HuH-7.5 (cell line): ENCODE measurements at places on chromosomes 7 and 10.

DNA sequence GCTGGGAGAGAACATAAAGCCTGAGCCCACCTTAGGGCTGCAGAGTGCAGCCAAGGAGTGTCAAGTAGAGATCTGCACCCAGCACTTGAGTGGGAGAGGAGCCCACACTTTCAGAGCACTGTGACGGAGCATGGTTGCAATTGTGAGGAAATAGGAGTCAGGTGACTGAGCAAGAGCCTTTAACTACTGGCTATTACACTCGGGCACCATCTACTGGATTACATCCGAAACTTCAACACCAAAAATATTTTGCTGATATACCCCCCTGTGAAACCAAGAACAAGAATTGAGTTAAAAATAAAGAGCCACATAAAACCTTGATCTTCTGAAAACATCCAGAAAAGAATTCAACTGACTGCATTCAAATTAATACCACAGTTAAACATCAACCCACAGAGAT lies 657.9 kb downstream of the NXPH1 start:
- no peak for DNase-seq

- DNase-seq = no peak
Observed at GRCh38 chr10:43824934-43825333, 176.3 kb upstream of the ZNF32 start.

DNA sequence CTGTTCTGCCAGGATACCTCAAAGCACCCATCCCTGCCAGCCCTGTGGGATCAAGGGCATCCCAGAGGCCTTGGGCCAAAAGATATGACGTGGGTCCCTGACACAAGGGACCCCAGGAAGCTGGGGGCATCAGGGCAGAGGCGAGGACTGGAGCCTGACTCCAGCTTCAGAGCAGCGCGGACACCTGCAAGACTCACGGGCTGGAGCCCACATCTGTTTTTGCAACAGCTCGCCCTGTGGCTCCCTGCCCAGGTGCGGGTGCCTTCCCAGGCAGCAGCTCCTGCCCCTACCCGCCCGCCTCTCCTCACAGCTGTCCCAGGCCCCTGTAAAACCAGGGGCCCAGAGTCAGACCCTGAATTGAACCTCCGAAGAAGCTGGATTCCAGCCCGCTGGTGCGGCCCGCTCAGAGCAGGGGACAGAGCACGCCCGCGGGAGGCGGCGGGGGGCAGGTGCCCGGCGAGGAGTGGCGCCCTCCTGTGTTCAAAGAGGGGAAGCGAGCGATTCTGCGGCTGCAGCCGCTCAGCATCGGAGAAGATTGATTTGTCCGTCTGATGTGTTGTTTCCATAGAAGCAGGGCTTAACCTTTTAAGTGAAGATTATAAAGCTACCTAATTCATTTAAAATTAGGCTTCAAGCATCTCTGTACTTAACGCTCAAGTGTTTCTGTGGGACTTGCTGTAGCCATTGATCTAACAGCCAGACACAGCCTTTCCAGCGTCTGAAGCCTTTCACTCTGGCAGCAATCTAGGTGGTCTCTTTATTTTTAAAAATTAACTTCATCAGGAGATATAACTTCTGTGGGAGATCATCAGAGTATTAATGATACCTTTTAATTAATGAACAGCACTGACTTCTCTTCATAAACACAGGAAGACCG lies 88.4 kb downstream of the BEND7 start:
- peak; percentile 84 for DNase-seq

- DNase-seq = no peak
Observed at GRCh38 chr10:104099269-104099668, 13.6 kb upstream of the COL17A1 start.

- no peak for DNase-seq
Observed at GRCh38 chr10:15764892-15765454, 45.3 kb upstream of the ITGA8 start.

- DNase-seq = no peak
Observed at GRCh38 chr7:85405016-85405902, 218.4 kb upstream of the SEMA3D start.

DNA sequence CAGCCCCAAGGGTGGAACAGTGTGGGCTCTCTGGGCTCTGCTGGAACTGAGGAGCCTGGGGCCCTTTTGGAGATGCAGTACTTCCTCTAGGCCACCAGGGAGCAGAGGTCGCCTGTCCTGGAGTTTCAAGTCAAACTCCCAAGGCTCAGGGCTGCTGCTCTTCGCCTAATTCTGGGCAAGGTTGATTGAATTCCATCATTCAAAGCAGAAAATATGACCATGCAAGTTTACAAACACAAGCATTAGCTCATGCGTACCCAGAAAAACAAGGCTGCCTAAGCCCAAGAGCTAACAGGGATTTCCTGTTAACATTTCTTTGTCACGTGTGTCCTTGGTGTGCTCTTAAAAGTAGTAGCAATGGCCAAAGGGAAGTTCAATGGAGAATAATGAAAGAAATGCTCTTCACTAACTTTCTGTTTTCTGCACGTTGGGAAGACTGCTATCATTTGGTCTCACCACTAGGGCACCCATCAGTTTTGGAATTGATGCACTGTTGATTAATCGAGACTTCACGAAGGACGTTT lies 20.1 kb downstream of the LDB3 start:
- DNase-seq = peak; percentile 81

GRCh38 chr10:24009736-24010135 lies 199.2 kb upstream of the KIAA1217 start:
- DNase-seq = no peak

DNA sequence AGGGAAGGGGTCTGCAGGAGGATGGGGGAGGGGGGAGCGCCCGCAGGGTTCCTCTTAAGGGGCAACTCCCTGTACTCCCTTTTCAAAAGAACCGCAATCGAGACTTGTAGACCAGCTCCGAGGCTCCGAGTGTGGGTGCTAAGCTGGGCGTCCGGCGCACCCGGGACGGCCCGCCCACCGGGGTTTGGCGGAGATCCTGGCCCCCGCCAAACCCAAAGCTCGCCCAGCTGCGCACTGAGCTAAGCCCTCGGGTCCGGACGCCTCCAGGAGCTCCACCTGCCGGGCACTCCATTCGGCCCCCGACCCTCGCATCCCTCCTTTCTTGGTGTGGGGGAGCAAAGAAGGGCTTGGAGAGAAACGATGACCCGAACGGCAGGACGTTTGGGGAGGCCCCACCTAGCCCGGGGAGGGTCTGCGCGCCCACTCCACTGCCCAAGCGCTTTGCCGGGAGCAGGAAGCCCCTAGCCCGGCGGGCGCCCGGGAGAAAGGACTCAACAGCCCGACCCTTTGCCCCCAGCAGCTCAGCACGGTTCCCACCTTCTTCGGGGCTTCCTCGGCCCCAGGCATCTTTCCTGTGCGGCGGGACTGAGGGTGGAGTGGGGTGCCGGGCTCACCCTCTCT lies 651 bp downstream of the AFAP1L2 start:
- DNase-seq = no peak

GRCh38 chr10:22086730-22087401 lies 83.3 kb upstream of the DNAJC1 start:
- peak; percentile 56 for DNase-seq

DNA sequence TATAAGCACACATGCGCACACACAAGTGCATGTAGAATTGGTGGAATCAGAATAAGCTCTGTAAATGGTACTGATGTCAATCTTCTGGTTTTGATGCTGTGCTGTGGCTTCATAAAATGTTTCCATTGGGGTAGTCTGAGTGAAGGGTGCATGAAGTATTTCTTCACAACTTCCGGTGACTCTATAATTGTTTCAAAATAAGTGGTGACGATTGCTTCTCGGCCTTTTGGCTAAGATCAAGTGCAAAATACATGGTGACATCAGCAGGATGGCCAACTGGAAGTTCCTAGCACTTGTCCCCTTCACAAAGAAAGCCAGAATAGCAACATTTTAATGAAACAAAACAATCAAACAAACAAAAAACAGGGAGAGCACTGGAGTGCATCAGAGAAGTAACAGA lies 41.6 kb upstream of the CAMK2B start:
- no peak for DNase-seq

- DNase-seq = no peak
Observed at GRCh38 chr7:124480036-124480820, 285.4 kb downstream of the GPR37 start.

GRCh38 chr7:5426226-5426475 lies 2.5 kb upstream of the TNRC18 start:
- no peak for DNase-seq

GRCh38 chr10:1736144-1736971 lies 967 bp downstream of the ADARB2 start:
- no peak for DNase-seq
